Activated naive CD4-positive, alpha-beta T cell (primary cell): ENCODE measurements at places on chromosomes 2 and 18.
A peak's percentile ranks its signal among the peaks of the same experiment; 100 is the strongest.

DNA sequence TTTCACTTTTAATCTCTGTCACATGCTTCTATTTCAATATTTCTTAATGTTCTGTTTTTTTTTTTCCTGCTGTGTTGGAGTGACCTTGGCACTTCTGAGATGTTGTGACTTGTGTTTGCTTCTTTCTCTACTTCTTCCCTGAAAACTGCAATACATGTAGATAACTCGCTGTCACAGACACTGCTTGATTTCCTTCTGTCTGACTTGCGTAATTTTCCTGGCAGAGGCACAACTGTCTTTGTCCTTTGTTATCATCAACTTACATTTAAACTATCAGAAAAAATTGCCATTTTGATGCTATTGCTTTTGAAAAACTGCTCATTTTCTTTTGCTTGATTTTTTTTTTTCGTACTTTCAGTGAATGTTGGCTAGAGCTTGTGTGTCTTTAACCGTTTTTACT, 69.0 kb downstream of the BABAM2 start:
- no peak for DNase-seq

DNA sequence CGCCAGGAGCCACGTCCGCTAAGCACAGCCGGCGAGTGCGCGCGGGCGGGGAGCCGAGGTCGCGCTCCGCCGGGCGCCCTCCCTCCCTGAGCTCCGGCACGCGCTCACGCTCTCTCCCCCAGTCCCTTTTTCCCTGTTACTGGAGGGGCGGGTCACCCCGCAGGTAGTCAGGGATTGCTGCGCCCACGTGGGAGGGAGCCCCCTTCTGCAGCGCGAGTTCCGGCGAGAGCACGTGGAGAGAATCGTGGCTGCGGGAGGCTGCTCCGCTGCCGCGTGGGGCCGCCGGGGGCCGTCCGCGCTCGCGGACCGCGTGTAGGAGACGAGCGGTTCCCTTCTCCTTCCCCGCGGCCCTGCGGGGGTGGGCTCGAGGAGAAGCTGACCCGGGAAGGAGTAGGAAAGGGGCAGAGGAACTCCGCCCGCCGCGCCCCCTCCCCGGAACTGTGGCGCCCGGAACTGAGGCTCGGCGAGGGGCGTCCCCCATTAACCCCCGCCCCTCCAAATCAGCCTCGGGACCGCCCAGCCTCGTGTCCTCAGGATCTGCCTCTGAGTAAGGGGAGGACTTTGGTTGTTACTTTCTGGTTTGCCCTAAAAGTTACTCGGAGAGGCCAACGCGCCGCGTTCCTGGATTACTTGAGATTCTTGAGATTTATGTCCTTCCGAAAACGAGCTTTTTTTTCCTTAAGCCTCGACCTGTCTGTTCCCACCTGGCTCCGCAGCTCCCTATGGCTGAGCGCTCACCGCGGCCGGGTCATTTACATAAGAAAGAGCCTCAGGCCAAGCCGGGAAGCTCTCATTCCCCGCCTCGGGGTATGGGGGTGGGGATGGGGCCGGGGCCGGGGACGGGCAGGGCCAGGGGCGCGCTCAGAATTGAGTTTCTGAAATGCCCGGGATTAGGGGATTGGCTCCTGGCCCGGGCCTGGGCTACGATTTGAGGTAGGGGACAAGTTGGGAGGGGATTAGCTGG, 1.1 kb downstream of the HK2 start:
- peak; percentile 51 for DNase-seq

GRCh38 chr2:192029089-192029488, 165.6 kb downstream of the TMEFF2 start:
- DNase-seq, result no peak

DNA sequence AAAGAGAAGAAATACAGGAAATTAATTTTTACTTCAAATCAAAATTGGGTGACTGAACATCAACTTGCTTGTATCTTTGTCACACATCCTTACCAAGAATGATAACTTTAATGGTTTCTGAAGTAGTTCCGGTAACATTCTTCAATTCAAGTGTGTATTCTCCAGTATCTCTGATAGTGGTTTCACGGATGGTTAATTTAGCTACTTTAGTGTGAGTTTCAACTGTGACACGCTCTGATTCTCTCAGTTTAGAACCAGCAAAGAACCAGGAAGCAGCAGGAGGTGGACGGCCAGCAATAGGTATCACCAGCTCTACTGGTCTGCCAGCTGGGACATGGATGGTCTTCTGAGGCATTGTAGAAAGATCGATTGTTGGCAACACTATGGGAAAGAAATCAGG, 62.3 kb downstream of the PLEKHA3 start:
- no peak for DNase-seq

DNA sequence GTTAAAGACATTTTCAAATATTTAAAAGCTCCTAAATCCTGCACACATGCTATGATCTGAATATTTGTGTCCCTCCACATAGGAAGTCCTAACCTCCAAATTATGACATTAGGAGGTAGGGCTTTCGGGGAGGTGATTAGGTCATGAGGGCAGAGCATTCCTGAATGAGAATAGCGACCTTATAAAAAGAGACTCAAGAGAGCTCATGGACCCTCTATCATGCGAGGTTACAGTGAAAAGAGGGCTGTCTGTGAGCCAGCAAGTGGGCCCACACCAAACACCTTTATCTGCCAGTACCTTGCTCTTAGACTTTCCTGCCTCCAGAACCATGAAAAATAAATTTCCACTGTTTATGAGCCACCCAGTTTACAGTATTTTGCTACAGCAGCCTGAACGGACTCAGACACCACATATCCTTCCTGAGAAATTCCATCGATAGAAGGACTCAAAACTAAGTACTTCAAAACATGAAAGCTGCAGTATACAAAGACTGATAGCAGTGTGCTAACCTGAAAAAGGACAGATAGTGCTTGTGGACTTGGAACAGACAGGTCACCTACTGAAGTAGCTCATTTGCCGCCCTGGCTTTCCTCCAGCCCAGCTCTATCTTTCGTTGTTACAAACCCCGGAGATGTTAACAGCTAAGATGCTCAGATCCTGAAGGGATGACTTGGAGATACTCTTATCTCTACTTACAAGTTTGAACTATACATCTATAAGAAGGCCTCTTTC, 13.8 kb downstream of the FAM210A start:
- no peak for DNase-seq

GRCh38 chr18:25141886-25142285, 210.1 kb downstream of the ZNF521 start:
- DNase-seq, result no peak

DNA sequence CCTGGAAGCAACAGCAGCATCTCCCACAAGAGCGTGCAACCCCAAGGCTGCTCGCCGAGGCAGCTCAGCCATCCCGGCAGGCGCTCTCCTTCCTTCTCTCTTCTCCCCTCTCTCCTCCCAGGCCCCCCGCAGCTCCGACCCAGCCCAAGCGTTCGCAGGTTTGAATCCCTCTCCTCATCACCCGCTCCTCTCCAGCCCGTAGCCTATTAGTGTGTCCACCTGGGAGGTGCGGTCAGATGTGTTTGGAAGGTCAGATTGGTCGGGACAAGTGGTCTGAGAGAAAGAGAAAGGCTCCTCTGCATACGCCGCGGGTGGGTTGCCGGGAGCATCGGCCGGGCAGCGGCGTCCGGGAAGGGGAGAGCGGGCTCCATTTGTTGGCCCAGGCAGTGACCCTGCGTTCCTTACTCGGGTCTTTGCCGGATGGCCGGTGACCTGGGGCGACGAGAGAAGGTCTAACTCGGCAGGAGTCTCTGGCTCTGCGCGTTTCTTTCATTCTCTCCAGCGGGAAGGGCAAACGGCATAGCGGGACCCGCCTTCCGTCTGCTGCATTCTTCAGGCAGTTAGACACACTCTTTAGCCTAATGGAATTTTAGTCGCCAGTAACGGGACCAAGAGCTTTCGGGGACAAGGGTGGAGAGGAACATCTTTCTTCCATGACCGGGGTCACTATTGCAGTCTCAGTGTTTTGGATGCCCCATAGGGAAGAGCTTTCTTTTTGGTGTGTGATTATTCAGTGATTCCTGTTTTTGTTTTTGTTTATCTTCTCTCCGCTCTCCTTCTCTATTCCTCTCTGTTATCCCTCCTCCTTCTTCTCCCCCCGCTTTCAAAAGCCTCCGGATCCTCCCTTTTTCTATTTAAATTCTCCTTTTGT, 1.1 kb upstream of the TMEFF2 start:
- no peak for DNase-seq

- DNase-seq, result no peak
These were observed 13.8 kb upstream of the PCBP1 start for GRCh38 chr2:70073493-70073892.

DNA sequence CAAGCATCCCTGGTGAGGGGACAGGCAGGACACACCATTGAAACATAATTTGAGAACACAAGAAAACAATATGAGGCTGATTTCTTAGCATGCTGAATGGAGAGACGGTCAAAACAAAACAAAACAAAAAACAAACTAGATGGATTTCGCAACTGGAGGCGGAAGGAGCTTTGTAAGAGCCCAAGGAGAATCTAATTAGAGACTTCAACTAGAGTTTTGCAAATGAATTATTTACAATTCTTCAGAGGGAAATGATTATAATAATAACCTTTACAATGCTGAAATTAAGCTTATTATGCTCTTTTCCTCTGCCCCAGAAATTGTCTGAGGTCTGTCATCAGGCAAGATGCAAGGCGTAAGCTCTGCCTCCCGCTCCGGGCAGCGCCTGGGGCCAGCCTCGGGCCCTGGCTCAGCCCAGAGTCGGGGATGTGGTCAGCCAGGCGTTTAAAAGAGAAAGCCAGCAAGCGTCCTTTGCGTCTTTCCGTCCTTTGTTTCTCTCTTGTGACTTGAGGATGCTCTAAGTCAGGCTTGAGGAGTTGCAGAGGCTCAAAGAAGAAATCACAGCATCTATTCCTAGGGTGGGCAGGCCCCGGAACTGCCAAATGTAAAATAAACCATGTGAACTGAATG, 139.6 kb downstream of the TWIST2 start:
- no peak for DNase-seq

DNA sequence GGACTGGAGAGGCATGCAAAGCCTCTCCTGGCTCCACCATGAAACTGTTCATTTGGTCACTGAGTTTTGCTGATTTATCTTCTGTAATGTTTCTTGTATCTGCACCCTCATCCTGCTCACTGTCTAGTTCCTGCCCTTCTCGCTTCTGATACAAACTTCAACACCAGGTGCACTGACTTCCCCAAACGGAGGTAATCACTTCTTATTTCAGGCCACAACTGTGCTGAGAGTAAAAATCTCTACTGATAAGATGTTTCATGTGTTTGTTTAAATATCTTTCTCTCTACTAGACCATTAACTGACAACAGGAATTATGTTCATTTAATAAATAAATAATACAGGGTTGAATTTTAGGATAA, 10.9 kb upstream of the NT5C1B start:
- no peak for DNase-seq

DNA sequence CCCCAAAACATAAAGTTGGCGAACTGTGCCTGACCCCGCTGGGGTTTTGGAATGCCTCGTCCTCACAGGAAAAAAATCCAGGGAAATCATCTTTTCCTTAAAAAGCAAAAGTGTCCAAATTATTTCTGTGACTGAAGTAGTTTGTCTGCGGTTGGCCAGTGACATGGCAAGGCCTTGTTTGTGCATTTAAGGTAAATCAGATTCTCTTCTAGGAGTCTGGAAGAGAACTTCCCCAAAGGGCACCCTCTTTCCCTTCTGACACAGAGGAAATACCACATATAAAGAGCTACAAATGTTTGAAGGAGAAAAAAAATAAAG, 737 bp upstream of the CYB5A start:
- no peak for DNase-seq

DNA sequence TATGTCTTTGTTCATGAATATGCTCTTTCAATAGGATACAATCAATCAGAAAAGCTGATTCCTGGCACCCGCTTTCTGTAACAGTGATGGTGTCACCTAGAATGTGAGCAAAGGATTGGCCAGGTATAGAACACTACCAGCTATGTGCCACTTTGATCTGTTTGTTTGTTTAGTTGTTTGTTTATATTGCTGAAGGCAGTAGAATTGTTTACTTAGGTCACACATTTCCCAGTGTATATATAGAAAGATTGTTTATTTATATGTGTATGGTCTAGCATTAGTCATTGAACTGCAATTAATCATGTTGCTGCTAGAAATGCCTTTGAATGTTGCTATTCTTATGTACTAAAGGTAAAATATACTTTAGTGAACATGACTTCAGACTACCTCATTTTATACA, 1678.6 kb upstream of the CELF4 start:
- DNase-seq, result no peak

DNA sequence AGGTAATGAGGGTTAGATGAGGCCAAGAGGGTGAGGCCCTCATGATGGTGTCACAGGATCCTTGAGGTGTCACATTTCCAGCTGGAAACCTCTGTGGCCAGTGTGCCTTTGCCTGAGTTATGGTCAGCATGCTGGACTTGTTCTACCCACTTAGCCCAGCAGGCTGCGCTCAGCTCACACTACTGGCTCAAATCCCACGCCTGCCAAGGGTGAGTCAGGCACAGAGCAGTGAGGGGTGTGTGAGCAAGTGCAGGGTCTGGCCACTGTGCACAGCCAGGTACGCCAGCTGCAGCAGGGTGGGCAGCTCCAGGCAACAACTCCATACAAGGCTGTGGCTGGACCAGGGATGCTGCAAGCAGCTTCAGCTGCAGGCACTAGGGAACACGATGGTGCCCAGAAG, 616.6 kb upstream of the FSHR start:
- DNase-seq, result no peak

DNA sequence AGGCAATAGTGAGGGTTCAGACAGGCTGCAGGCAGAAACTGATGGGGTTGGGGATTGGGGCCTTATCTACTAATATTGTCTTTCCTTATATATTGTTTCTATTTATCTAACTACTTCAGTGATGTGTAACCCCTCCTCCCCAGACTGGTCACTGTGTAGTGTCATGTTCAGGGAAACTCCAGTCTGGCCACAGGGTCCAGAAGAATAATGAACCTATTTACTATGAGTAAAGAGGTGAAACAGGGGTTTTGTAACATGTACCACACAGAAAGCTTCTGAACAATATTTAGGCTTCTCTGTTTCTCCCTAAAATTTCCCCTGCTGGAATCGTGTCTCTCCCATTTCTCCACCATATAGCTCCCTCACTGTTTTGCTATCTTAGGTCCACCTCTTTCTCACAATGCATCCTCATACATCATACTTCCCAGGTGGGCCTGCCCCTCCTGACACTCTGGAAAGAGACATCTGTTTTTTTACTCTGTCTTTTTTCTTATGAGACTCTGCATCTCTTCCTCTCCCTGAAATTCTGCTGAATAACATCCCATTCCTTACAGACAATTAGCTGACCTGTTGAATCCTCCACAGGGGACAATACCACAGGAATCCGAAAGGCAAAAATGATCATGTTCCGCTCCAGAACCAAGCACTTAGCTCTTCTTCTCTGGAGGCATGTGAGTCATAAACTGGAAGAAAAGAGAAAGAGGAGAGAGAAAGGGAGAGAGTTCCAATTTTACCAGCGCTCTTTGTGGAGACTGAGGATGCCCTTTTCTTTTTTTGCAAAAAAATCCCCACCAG, 154.8 kb downstream of the ZEB2 start:
- DNase-seq, result no peak

- no peak for DNase-seq
These were observed 37.1 kb downstream of the BCL2L11 start for GRCh38 chr2:111157798-111158197.

- DNase-seq, result peak; percentile 9
These were observed 79.4 kb upstream of the ASB18 start for GRCh38 chr2:236343400-236344161.

- DNase-seq, result no peak
These were observed 40.2 kb upstream of the EML4 start for GRCh38 chr2:42128721-42129486.
